ENCODE measurements at places on chromosomes 6 and 20.

- DNase-seq: peak; percentile 30
These were observed 89.3 kb downstream of the JPH2 start for GRCh38 chr20:44097521-44098255.

- peak; percentile 27 for DNase-seq
These were observed 5.2 kb upstream of the BPIFA3 start for GRCh38 chr20:33211817-33212424.

DNA sequence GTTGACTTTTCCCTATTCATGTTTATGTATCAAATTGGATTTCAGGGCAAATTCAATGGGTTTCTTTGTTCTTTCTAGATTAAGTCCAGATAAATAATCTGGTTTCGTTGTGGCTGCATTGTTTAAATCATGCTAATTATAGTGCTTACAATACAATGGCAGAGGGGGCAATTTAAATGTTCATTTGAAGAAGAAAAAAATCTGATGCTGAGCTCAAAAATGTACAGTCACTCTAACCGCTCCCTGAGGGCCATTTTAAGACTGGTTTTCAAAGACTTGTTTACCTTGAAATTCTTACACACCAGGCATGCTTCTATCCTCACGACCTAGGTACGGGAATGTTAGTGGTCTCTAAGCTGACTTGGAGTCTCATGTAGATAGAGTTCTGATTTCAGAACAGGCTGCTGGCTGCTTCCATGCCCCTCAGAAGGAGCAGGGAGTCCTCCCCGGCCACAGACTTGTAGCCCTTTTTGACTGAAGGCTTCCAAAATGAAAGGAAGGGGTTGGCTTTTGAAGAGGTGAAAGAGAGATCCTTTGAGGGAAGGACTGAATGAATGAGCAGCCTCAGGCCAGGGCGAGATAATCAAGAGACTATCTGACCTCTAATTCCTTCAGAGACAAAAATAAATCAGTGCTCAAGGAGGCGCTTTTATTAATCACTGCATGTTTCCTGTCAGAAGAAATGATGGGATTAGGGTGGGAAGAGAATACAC is 86.1 kb upstream of the ZNF217 start:
- peak; percentile 72 for DNase-seq

- DNase-seq: no peak
These were observed 101.6 kb downstream of the TMEM200A start for GRCh38 chr6:130467146-130468050.

GRCh38 chr20:17456279-17456678 is 74.9 kb downstream of the BFSP1 start:
- no peak for DNase-seq

All from H4 (cell line).